ENCODE measurements at places on chromosomes 7 and 10.
A peak's percentile ranks its signal among the peaks of the same experiment; 100 is the strongest.

GRCh38 chr7:157228864-157229422, 90.2 kb downstream of the UBE3C start:
- DNase-seq: peak; percentile 21

DNA sequence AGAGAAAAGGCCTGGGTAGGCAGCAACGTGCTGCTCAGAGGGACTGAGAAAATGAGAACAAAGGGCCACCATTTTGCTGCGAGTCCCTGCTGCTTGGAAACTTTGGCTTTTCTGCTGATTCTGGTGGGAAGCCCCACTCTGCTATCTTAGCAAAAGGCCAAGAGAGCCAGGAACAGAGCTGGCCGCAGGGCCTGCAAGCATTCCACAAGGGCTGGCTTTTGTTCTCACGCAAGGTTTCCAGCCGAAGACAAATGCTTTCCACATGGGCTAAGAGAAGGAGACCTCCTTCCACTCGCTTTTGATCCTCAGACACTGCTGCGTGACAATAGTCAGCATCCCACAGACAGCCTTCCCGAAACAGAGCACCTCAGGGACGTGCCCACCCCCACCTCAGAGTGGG, 163.1 kb downstream of the ARHGAP12 start:
- no peak for DNase-seq

DNA sequence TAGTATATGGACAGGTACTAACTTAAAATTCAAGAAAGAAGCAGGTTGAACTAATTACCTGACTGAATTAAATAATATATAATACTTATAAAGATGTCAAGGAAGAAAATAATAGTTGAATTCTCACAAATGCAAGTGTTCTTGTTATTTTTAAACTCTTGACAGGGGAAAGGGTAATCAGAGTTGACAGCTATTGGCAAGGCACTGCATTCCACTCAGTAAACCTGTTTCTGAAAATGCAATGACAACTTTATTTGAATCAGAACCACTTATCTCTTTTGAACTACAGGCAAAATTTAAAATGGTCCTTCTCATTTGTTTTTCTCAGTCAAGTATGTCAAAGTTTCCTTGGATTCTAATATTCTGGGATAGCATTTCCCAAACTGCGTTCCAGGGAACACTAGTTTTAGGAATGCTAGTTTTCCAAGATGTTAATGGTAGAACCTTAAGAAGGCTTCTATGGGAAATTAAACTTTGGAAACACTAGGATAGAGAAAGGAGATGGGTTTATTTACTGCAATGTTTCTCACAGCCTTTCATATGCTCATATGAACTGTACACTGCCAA, 103.7 kb upstream of the LRRN3 start:
- DNase-seq: no peak

- peak; percentile 71 for DNase-seq
Measured at GRCh38 chr10:29535012-29535777, 99.6 kb downstream of the SVIL start.

DNA sequence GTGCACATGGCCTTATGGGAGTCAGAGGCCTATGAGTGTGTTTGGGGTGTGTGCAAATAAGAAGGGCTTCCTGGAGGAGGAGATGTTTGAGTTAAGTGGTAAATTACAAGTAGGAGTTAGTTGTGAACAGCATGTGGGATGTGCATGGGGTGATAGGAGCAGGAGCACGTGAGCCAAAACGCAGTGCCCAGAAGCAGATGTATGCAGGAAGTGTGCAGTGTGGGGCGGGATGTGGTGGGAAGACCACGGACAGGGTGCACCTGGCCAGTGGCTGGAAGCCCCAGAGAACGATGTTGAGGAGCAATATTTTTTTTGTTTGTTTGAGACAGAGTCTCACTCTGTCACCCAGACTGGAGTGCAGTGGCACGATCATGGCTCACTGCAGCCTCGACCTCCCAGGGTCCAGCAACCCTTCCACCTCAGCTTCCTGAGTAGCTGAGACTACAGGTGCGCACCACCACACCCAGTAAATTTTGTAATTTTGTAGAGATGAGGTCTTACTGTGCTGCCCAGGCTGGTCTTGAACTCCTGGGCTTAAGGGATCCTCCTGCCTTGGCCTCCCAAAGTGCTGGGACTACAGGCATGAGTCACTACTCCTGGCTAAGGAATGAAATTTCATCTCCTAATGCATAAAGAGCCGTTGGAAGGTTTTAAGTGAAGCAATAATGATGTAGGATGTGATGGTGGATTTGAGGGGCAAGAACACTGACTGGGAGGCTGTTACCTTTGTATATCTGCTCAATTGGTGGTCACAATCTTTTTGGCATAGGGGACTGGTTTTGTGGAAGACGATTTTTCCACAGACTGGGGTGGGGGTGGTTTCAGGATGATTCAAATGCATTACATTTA, 78.4 kb downstream of the LYZL2 start:
- no peak for DNase-seq

GRCh38 chr10:14327527-14327926, 3.2 kb downstream of the FRMD4A start:
- DNase-seq: peak; percentile 61

DNA sequence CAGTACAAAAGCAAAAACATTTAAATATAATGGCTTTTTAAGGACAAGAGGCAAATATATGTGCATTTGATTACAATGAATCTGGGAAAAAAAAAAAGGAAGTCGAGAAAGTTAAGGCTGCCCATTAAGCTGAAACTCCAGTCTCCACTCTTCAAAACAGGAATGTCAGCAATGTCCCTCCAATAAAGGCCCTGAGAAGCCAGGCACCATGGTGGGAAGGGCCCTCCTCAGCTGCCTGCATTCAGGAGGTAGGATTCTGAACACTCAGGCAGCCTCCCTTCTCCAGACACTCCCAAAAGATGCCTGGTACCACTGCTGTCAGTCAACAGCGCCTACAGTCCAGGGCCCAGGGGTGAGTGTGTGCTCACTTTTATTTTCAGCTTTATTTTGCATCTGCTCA, 121.3 kb upstream of the MGMT start:
- no peak for DNase-seq

DNA sequence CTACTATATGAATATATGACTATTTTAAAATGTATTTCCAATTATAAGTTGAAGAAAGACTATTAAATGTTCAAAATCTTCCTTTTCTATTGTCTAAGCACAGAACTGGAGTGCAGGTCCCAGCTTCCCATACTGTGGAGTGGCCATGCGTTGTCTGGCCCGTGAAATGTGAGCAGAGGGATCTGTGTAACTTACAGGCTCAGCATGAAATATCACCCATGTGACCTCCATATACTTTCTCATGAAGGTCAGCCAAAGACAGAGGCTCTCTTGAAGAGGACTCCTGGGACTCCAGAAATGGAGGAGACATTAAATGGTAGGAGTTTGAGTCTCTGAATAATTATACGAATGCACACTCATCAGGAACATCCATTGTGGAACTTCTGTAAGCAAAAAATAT, 92.4 kb upstream of the CAV2 start:
- DNase-seq: no peak

GRCh38 chr7:124686543-124687171, 78.9 kb downstream of the GPR37 start:
- DNase-seq: no peak

DNA sequence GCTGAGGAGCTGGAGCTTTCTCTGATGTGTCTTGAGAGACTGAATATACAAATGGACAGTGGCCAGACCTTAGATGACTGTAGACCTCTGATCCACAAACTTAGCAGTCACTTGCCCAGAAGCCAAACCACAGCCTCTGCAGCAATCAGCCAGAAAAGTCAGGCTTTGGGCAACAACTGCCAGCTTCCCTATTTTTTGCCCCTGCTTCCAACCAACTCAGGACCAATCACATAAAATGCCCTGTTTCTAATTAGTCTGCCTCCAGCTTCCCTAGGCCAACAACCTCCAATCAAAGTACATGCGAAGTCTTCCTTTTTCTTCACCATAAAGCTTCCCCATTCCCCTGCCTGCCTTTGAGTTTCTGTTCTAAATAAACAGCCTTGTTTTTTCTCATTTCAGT, 37.8 kb upstream of the CACUL1 start:
- peak; percentile 70 for DNase-seq

GRCh38 chr10:128071417-128071782, 54.8 kb downstream of the MKI67 start:
- no peak for DNase-seq

- DNase-seq: no peak
Measured at GRCh38 chr7:150620617-150621371, 11.4 kb downstream of the GIMAP6 start.

GRCh38 chr7:128042012-128042411, 10.8 kb upstream of the LRRC4 start:
- DNase-seq: peak; percentile 93

GRCh38 chr7:105261689-105262088, 127.0 kb downstream of the SRPK2 start:
- DNase-seq: no peak

DNA sequence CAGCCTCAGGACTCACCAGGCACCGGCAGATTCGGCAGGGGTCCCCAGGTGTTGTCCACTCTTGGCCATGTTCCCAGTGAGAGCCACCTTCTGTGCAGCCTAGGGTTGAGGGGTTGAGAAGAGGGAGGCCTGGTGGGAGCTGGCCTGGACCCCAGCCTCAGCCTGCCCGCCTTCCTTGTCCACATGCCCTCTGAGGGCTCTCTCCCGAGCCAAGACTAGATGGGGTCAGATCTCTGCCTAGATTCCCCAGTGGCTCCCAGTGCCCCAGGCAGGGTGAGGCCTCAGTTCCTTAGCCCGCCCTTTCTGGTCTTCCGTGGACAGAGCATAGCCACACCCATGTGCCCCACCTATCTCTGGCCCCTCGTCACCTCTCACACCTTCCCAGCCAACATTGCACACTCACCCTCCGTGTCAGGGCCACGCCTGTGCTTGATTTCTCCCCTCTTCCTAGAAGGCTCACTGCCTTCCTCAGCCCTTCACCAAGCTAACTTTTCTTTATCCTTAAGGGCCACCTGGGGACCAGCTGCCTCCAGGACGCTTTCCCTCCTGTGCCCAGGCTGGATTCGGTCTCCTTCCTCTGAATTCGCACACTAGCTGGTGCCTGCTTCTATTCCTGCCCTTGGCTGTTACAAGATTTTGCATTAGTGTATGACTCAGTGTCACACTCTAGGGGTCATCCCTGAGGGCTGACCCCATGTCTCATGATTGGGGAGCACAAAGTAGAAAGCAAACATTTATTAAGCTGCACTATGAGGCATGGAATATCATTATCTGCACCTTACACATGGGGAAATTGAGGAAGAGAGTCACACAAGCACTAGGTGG, 7.5 kb downstream of the KCP start:
- DNase-seq: no peak

GRCh38 chr7:51140199-51141164, 176.1 kb downstream of the COBL start:
- DNase-seq: no peak

- no peak for DNase-seq
Measured at GRCh38 chr10:66307826-66308225, 618.0 kb upstream of the LRRTM3 start.

- DNase-seq: no peak
Measured at GRCh38 chr7:143016996-143017395, 9.9 kb downstream of the OR9A2 start.

DNA sequence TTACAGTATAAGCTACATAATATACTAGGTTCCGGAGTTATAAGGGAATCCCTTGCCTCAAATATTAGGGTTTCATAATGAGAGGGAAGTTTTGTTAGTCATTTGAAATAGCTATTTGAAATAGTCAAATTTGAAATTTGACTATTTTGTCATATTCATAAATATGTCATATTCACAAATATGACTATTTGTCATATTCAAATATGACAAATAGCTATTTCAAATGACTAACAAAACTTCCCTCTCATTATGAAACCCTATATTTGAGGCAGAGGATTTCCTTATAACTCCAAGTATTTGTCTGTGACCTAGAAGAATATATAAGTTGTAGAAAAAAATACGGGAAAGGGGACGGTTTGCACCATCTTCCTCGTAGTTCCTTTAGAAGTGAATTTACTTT, 76.6 kb downstream of the HDAC9 start:
- DNase-seq: no peak

DNA sequence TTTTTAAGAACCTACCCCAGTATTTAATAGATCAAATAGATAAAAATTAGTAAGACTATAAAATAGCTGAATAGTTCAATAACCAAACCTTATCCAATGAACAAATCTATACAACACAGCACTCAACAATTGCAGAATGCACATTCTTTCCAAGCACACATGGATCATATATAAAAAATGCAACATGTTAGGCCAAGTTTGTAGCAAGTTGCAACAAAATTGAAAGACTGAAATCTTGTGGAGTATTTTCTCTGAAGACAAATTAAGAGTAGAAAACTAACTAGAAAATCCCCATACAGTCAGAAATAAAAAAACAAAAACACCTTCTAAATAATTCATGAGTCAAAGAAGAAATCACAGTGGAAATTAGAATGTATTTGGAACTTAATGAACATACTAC, 317.3 kb downstream of the PHTF2 start:
- no peak for DNase-seq

- no peak for DNase-seq
Measured at GRCh38 chr7:24133691-24134090, 150.3 kb upstream of the NPY start.

All from Ammon's horn (tissue), 1 donor.